ENCODE measurements at places on chromosomes 7 and 10.
A peak's percentile ranks its signal among the peaks of the same experiment; 100 is the strongest.

- DNase-seq, result no peak
Observed at GRCh38 chr10:77004917-77005564, 632.6 kb downstream of the KCNMA1 start.

DNA sequence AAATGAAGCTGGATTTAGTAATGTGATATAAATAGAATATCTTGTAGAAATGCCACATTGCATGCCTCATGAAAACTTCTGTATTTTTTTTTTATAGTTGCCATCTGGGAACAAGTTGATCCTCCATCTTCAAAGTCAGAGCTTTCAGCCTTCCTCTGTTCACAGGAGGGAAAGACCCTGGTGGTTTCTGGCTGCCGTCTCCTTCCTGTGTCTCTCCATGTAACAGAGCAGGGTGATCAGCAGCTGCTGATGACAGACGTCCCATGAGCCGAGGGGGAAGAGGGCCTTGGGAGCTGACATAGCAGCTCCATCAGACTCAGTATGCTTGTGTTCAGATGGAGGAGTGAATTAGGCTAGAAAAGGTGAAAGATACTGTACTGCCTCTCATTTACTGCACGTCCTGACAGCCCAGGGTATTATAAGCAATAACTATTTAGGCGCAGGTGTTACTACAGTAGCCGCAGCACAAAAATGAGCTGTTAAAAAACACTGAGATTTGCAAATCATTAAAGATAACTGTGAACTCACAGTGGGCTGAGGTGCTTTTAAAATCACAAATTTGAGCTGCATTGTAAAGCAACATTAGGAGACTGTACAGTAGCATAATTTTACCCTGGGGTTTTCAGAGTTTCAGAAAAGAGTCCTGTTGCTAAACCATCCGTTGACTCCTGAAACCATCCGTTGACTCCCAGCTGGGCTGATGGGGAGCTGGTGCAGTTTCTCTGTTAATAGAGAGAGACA is 103.3 kb downstream of the CFAP58 start:
- DNase-seq, result no peak

- DNase-seq, result no peak
Observed at GRCh38 chr10:91576096-91576545, 56.8 kb downstream of the PPP1R3C start.

DNA sequence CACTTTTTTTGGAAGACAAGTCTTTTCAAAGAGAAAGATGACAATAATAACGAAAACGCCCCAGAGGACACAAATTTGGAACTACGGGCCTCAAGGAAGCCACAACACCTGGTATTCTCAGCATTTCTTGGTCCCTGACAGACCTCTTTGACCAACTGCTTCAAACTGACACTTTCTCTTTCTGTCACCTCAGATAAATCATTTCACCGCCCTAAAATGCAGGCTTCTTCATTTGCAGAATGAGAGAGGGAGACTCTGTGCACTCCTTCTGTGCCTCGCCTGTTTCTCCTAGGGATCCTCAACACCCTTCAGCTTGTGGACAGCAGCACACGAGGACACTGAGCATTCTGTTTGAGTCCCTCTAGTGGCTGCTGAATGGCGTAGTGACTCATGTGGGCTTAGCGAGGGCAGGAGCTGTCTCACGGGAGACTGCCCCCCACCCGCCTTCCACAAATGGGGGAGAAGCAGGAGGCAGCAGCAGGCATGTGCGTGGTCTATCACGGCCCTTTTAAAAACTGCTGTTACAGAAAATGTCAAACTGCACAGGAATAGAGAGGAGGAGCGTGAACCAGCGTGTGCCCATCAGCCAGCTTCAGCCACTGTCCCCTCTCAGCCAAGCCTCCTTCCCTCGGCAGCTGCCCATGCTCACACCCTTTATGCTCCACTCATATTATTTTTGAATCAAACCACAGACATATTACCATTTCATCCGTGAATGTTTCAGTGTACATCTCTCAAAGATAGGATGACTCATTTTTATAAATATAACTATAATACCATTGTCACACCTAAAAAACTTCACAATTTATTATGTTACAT is 41.4 kb downstream of the GSDME start:
- no peak for DNase-seq

DNA sequence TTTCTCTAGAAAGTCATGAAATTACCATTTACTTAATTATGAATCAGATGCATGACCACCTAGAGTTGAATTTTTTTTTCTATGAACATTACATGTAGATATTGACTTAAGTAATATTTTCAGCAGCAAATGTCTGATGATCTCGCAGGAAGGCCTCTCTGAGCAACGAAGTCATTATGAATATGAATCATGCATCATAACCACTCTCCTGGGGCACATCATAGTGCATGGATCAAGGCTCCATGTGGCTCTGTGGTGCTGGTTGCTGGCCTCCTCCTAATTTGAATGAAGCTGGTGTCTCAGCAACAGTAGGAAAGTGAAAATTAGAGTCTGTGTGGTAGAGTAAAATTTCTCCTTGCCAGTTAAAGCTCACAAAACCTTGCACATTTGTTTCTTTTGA is 121.4 kb upstream of the INHBA start:
- DNase-seq, result no peak

DNA sequence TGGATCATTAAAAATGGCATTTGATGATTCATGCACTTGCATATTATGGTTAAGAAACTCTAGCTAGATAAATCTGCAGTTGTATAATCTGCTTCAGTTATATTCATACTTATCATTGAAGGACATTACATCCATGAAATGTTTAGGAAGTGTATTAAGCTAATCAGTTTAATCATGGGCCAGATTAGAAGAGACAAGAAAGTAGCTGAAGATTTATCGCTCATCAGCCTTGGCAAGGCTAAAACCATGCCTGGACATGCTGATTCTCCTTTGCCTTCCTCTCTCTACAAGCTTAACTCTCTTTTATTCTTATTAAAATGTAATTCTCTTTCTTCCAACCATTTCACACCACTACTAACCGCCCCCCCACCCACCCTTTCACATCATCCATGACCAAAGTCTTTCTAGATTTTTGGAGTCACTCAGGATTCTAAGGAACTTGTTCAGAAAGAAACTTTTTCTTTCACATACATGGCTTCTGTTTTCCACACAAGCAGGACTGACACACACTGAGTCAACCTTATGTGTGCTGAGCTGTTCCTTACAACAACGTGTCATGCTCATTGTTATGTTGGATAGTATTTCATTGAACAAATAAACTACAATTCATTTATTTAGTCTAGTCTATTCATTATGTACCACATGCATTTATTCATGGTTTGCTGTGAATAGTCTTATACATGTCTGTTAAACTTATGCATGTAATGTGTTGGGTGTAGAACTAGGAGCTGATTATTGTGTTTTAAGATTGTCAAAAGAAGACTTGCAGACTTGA is 227.3 kb upstream of the SP8 start:
- DNase-seq, result no peak

DNA sequence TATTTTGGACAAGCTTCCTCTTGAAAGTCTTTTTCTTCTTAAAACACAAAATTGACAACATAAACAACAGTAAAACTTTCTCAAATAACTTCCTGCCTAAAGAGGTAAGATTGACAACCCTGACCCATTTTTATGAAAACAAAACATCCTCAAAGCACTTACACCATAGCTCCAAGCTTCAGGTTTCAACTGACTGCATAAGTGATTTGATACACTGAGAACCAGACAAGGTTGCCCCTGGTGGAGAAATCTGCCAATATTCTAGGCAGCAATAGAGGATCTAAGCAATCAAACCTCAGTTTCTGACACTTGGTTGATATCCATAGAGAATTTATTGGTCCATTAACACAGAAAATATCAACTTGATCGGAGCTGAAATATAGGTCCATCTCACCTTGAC is 147.8 kb downstream of the ELAPOR2 start:
- no peak for DNase-seq

GRCh38 chr10:16280595-16280994 is 156.2 kb upstream of the PTER start:
- DNase-seq, result no peak

- no peak for DNase-seq
Observed at GRCh38 chr7:82443547-82444219, at the start of gene CACNA2D1. Gene CACNA2D1 (minus strand): TSS chr7:82443777.

GRCh38 chr7:132183781-132184380 is 392.4 kb downstream of the PLXNA4 start:
- DNase-seq, result no peak

GRCh38 chr7:2210551-2211258 is 22.0 kb downstream of the MAD1L1 start:
- DNase-seq, result no peak

- no peak for DNase-seq
Observed at GRCh38 chr7:94477878-94478277, 31.7 kb upstream of the CASD1 start.

GRCh38 chr7:7176406-7177043 is 5.8 kb upstream of the C1GALT1 start:
- peak; percentile 30 for DNase-seq

GRCh38 chr7:1603346-1604225 is 33.8 kb upstream of the PSMG3 start:
- DNase-seq, result no peak

- no peak for DNase-seq
Observed at GRCh38 chr7:84138411-84138810, 56.2 kb downstream of the SEMA3A start.

GRCh38 chr10:18211862-18212261 is 71.6 kb downstream of the CACNB2 start:
- DNase-seq, result no peak
